ENCODE measurements at places on chromosomes 12 and 14. TPM values are rescaled to one million over a fixed set of nuclear protein-coding genes. Genes with fewer than 3 reads are reported as not detected.

Gene STON2
- not detected for total RNA-seq

Gene OR4E2
- total RNA-seq = not detected

Gene COL2A1
- not detected for total RNA-seq

Gene LACRT
- total RNA-seq = not detected

Gene MANSC1
- 0.31 TPM for total RNA-seq

Gene OR11H12
- not detected for total RNA-seq

Gene IL26
- total RNA-seq = 1.00 TPM

Gene TSPAN9
- 0.33 TPM for total RNA-seq

Gene FRMD6
- 2.2 TPM for total RNA-seq

DNA sequence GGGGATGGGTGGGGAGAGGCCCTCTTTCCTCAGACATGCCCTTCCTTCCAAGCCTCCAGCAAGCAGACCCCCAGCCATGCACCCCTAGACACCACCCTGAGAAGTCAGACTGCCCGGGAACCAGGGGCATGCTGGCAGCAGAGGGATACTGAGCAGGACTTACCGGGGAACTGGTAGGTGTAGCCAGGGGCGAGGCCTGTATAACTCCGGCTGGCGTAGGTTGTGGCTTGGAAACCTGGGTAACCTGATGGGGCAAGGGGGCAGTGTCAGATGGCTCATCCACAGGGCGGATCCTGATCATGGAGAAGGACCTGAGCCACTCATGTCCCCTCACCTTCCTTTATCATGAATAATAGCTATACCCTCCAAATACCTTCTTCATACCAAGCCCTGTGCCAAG is 15.8 kb downstream of the MSI1 start:
- H3K36me3 ChIP-seq = no peaks in the 10 kb centered on the region
- H3K4me3 ChIP-seq = no peak overlapping the region
- H3K27me3 ChIP-seq = no peaks in the 10 kb centered on the region
- no peaks in the 10 kb centered on the region for H3K4me1 ChIP-seq
- H3K27ac ChIP-seq = no peak overlapping the region

DNA sequence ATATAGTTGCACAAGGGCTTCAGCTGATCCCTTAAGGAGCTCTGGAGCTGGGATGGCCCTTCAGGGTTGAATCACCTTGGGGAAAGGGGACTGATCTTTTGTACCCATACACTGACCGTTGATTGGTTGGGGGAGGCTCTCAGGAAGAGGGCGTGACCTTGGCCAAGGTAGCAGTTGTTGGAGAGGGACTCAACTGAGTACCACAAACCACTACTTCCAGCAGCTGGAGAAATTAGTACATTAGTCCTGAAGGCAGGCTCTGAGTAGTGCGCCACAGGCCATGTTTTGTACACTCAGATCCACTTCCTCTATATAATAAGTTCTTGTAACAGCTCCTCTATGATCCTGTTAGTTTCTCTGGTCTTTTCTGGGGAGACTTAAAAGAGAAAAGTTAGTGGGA is 317.6 kb downstream of the CCDC91 start:
- no peaks in the 10 kb centered on the region for H3K36me3 ChIP-seq
- no peak overlapping the region for H3K27ac ChIP-seq
- H3K4me1 ChIP-seq = no peaks in the 10 kb centered on the region
- no peak for DNase-seq
- no peaks in the 10 kb centered on the region for H3K27me3 ChIP-seq

- no peak overlapping the region for H3K4me3 ChIP-seq
- H3K36me3 ChIP-seq = no peaks in the 10 kb centered on the region
- no peaks in the 10 kb centered on the region for H3K27me3 ChIP-seq
- H3K27ac ChIP-seq = no peak overlapping the region
- H3K4me1 ChIP-seq = no peaks in the 10 kb centered on the region
- no peak for DNase-seq
Observed at GRCh38 chr12:69894800-69895383, 69.9 kb downstream of the MYRFL start.

DNA sequence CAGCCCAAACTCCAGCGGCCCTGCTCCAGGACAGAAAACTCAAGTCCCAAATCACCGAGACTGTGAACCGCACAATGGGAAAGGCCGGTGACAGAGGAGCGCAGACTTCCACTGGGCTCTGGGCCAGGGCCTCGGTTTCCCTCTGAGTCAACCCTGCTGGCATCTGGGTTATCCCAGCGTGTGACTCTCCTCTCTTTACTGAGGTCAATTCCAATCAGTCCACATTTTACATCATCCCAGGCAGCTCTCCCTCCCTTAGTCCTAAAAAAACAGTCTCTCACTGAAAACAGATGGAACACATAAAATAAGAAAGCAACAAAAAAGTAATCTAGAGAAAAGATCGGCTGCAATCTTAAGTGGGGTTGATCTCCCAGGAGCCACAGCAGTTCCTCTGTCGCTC is 36.9 kb downstream of the ITPK1 start:
- no peak overlapping the region for H3K27ac ChIP-seq
- no peaks in the 10 kb centered on the region for H3K36me3 ChIP-seq
- no peaks in the 10 kb centered on the region for H3K27me3 ChIP-seq
- DNase-seq = no peak
- peaks cover 29% of the 10 kb centered on the region for H3K4me1 ChIP-seq
- H3K4me3 ChIP-seq = no peak overlapping the region

DNA sequence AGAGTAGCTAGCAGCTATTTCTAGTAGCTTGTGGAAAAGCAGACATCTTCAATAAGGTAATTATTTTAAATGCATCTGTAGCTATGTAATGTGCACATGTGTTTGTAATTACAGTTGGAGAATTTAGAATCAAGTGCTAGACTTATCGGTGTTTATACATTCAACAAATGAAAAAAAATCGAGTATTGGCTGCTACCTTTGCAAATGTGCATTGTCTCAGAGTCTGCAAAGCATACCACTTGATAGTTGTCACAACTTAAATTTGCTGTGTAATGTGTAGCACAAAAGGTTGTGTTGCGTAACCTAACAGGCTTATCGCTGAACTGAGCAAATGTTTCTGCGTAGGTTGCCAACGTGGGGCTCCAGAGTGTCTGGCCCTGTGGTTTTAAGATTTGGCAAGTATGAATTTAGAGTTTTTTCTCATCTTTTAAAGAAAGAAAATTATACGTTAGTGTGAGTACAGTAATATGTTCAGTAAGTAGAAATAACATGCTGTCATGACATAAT is 44.3 kb downstream of the TMTC2 start:
- no peak for DNase-seq
- no peak overlapping the region for H3K27ac ChIP-seq
- no peaks in the 10 kb centered on the region for H3K36me3 ChIP-seq
- no peak overlapping the region for H3K4me3 ChIP-seq
- no peaks in the 10 kb centered on the region for H3K4me1 ChIP-seq

GRCh38 chr14:35403114-35403602 is 1.4 kb downstream of the NFKBIA start:
- H3K27me3 ChIP-seq = no peaks in the 10 kb centered on the region
- peak overlapping the region; percentile 98 for H3K27ac ChIP-seq

- H3K4me3 ChIP-seq = no peak overlapping the region
- no peak for DNase-seq
- H3K4me1 ChIP-seq = peaks cover 5% of the 10 kb centered on the region
- H3K27ac ChIP-seq = no peak overlapping the region
Observed at GRCh38 chr12:48986720-48987291, 8.7 kb downstream of the WNT1 start.

GRCh38 chr12:116106870-116107269 is 170.6 kb downstream of the MED13L start:
- H3K36me3 ChIP-seq = no peaks in the 10 kb centered on the region
- H3K27me3 ChIP-seq = no peaks in the 10 kb centered on the region
- DNase-seq = no peak
- no peak overlapping the region for H3K4me3 ChIP-seq
- no peak overlapping the region for H3K27ac ChIP-seq

DNA sequence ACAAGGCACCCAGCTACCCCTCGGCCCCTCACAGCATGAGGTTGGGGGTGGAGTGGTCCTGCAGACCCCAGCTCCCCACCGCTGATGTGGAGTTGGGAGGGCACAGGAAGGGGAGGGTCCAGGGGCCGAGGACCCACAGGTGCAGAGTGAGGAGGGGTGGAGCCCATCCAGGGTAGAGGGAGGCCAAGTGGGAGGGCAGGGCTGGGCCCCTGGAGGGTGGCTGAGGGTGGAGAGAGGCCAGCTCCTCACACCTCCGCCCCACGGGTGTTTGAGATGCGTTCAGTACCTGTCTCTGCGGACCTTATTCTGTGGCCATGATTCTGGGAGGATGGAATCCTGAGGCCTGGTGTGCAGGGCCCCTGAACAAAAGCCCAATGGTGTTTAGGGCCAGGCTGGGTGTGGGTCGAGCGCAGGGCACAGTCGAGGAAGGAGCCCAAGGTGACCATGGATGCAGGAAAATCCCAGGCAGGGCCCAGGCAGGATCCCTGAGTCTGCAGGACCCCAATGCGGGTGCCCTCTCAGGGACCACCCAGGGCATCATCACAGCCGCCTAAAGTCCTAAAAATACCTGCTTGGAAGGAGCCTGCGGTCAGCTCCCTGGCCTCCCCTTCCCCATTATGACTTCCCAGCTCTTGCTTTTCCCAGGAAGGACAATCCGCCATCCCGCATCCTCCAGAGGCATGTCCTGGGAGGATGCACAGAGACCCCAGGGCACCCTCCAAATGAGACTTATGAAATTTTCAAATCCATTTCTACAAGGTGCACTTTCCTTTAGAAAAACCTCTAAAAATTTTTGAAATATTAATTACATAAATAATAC is 377.1 kb upstream of the SFSWAP start:
- no peaks in the 10 kb centered on the region for H3K36me3 ChIP-seq
- no peak overlapping the region for H3K27ac ChIP-seq
- no peak for DNase-seq
- H3K4me3 ChIP-seq = no peak overlapping the region
- H3K4me1 ChIP-seq = no peaks in the 10 kb centered on the region

DNA sequence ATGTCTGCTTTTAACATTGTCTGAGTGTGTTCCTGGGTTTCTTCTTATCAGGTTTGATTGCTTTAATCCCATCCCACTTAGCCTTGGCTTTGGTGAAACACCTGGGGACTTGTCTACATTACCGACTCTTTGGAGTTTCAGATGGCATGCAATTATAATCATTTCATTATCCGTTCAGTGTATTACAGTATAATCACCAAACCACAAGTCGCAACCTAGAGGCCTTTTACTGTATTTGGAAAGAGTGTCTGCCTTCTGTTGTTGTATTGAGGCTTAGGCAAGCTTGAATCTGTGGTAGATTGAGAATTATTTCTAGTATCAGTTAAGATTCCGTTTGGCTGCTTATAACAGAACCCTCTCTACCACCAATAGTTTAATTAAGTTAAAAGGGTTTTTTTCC is 103.9 kb downstream of the TGFB3 start:
- H3K27ac ChIP-seq = no peak overlapping the region
- H3K4me3 ChIP-seq = no peak overlapping the region
- no peak for DNase-seq
- no peaks in the 10 kb centered on the region for H3K4me1 ChIP-seq
- H3K27me3 ChIP-seq = no peaks in the 10 kb centered on the region

DNA sequence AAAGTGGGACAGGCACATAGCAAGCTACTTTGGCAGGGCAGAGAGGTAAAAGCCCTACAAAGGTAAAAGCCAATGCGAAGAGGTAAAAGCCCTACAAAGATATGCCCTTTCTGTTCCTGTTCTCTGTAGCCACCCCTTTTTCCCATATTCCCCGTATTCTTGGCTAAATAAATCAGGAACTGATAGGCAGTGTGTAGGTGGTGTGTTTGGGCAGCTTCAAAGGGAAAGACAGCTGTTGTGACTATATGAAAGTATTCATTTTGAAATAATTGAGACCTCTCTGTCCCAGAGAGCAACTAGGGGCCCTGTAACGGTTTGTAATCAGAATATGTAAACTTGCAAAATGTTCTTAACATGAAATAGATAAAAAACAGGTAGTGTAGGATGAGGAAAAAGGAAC is 11.3 kb upstream of the SLC41A2 start:
- no peak overlapping the region for H3K27ac ChIP-seq
- no peak overlapping the region for H3K4me3 ChIP-seq
- no peaks in the 10 kb centered on the region for H3K36me3 ChIP-seq
- no peak for DNase-seq
- no peaks in the 10 kb centered on the region for H3K4me1 ChIP-seq

DNA sequence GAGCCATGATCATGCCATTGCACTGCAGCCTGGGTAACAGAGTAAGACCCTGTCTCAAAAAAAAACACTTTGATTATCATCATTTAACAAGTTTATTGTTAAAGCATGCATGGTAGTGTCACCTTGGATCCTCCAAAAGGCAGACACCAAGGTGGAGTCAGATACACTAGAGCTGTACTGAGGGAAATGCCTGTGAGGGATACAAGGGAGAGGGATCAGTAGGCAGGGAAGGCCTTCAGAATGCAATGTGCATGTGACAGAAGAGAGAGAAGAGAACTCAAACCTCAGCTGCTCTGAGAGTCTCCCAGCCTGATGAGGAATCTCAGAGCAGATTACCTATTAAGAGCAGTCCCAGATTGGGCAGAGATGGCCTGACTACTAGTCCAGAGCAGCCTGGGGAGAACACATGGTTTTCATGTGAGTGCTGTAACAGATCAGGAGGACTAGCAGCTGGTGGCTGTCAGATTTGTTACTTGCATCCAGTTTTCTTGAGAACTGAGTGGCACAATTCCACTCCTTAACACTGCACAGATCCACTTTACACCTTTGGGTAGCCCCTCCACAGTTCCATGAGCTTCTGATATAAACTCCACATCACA is 38.0 kb upstream of the A2ML1 start:
- H3K4me1 ChIP-seq = no peaks in the 10 kb centered on the region
- H3K36me3 ChIP-seq = no peaks in the 10 kb centered on the region
- H3K27ac ChIP-seq = no peak overlapping the region

GRCh38 chr12:78555802-78556201 is 308.8 kb upstream of the SYT1 start:
- H3K27me3 ChIP-seq = no peaks in the 10 kb centered on the region
- no peak overlapping the region for H3K27ac ChIP-seq
- no peak for DNase-seq
- H3K36me3 ChIP-seq = no peaks in the 10 kb centered on the region
- H3K4me3 ChIP-seq = no peak overlapping the region

GRCh38 chr14:60396718-60397343 is 89.0 kb downstream of the C14orf39 start:
- H3K4me3 ChIP-seq = no peak overlapping the region
- H3K27me3 ChIP-seq = no peaks in the 10 kb centered on the region
- H3K4me1 ChIP-seq = no peaks in the 10 kb centered on the region
- no peak for DNase-seq

DNA sequence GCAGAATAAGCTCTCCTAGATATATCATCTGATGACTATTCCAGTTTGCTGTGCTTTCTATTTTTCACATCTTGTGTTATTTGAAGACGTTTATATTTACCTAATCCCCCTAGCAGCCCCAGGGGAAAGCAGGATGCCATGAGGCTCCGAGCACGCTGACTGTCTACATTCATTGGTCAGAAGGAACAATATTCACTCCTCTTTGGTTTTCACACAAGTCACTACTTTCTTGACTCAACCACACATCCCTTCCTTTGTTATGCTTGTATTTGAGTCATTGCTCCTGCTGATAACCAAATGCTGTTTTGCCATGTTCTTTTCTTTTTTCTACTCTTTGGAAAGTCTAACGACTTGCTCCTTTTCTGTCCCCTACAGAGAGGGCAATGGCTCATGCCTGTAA is 86.5 kb upstream of the SLC38A2 start:
- no peaks in the 10 kb centered on the region for H3K27me3 ChIP-seq
- H3K4me3 ChIP-seq = no peak overlapping the region
- peaks cover 60% of the 10 kb centered on the region for H3K4me1 ChIP-seq
- no peaks in the 10 kb centered on the region for H3K36me3 ChIP-seq
- H3K27ac ChIP-seq = no peak overlapping the region
- DNase-seq = no peak

All from CD8-positive, alpha-beta memory T cell (primary cell).